ENCODE measurements at places on chromosomes 16 and 17. TPM values are rescaled to one million over a fixed set of nuclear protein-coding genes. Genes with fewer than 3 reads are reported as not detected.

The KRT39 gene
- total RNA-seq: not detected

GRCh38 chr16:25679511-25679910 lies 12.2 kb upstream of the HS3ST4 start:
- DNase-seq: no peak

The NFE2L1 gene
- 42.8 TPM for total RNA-seq

DNA sequence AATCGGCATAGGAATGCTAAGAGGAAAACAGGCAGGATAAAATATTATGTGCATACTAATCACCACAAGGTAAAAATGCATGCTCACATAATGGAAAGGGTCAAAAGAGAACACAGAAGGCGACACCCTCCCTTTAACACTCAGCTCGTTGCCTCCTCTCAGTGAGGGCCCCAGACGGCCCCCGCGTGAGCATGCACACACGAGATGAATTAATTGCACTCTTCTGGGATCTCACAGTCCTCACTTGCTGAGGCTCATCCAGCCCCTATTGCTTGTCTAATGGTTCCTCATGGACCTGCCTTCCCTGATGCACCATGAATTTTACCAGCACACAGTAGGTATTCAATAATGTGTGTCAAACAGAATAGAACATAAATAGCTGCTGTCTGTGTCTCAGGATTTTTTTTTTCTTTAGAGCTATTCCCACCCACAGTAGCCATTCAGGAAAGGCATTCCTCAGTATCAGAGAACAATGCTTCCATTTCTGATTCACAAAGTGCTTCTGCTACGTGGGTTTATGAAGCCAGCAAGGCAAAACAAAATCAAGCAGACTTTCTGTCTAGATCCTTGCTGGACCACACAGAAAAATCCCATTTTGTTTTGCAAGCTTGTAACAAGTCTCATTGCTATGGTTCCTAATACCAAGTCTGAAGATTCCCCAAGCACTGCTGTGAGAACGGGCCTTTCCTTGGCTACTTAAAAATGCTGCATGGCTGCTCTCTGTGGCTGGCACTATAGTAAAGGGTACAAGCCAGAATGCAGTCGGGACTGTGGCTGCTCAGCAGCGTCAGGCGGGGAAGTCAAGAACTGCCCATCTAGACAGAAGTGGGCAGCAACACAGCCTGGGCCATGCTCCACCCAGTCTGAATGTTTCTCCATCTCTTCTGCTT lies 43.6 kb downstream of the TOM1L2 start:
- DNase-seq: no peak

The OR1A1 gene
- total RNA-seq: not detected

DNA sequence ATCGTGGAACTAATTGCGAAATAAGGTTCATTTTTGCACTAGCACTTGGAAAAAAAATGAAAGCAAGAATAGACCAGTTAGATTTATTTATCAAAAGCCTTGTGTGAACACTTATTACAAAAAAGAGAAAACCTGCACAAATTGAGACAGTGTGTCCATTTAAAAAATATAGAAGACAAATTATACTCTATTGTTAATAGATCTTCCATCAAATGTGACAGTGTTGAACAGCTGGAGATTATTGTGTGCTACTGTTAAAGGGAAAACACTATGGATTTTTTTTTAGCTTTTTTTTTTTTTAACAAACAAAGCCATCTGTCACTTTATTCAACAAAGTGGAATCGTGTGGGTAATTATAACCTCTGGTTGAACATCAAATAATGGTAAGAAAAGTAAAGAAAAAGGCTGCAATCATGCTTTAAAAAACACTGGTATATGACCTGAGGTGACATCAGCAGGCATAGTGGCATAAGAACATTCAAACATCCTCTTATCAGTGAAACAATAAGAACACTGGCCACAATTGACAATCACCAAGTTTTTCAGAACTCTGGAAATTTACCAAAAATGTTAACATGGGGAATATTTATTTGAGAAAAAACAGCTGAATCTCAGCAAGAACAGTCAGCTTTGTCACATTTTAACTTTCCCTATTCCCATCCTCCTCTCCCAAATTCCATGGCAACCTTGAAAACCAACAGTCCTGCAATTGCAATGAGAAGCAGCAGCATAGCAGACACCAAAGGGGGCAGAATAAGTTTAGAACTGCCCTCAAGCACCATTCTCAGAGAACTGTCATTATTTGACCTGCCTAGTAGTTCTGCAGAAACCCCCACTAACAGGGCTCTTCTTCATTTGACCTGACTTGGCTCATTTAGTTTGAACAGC lies 442.3 kb upstream of the MON1B start:
- DNase-seq: no peak

The PIK3R5 gene
- total RNA-seq: not detected

DNA sequence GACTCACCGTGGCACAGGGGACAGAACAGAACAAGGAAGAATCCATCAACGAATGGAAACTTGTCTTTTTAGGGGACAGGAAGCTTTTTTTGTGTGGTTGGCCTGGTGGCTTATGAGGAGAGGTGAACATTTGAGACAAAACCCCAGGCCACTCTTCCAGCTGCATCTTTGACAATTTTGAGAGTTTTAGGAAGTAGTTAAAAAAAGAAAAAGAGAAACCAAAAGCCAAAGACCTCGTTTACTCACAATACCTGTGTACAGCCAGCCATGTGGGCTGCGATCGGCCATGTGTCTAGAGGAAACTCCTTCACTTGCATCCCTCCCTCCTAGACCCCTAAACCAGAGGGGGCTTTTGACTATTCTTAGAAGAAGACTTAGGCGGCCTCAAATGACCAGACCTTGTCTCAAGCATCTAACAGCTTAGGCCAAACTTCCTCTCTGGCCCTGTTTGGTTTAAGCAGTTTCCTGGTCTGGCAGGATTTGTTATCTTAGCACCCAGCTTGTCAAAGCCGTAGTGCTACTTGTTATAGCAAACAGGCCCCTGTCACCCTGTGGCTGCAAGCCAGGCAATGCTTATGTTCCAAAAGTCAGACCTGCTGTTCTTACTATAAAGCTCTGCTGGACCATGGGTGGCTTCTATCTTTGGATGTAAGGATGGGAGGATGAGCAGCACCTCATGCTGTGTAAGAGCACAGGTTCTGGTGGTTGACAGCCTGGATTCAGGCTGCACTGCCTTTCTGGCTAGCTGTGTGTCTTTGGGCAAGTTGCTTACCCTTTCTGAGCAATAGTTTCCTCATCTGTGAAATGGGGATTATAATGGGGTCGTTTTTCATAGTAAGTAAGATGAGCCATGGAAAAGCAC lies 17.7 kb downstream of the KSR1 start:
- DNase-seq: no peak

The KRT31 gene
- total RNA-seq: not detected

- peak; percentile 96 for DNase-seq
Observed at GRCh38 chr16:83574388-83574787, 233.4 kb upstream of the HSBP1 start.

DNA sequence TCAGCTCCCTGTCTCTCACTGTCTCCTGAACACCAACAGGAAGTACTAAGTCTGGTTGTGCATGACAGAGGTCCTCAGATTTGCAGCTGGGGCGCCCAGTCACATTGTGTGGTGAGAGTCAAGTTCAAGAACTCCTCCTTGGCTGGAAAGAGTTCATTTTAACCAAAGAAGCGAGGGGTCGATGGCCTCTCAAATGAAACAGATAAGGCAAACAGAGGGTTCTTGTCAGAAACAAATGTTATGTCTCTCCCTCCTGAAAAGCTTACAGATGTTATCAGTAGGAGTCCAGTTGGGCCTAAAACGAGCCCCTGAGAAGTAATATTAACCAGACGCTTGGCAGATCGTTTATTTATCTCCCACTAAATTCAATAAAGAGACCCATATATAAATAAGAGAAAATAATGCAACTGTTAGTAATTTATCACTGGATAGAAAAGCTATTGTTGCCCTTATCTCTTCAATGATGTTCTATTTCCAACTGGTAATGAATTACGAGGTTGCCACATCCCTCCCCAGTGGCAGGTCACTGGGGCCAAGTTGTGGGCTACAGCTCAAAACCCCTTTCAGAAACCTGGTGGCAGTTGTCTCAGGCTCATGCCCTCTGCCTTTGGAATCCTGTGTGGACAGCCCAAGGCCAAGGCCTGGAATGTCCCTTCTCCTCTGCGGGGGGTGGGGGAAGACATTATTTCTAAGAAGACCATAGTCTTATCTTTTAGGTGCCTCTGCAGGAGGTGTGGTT lies 307.5 kb upstream of the DYNLRB2 start:
- DNase-seq: no peak

DNA sequence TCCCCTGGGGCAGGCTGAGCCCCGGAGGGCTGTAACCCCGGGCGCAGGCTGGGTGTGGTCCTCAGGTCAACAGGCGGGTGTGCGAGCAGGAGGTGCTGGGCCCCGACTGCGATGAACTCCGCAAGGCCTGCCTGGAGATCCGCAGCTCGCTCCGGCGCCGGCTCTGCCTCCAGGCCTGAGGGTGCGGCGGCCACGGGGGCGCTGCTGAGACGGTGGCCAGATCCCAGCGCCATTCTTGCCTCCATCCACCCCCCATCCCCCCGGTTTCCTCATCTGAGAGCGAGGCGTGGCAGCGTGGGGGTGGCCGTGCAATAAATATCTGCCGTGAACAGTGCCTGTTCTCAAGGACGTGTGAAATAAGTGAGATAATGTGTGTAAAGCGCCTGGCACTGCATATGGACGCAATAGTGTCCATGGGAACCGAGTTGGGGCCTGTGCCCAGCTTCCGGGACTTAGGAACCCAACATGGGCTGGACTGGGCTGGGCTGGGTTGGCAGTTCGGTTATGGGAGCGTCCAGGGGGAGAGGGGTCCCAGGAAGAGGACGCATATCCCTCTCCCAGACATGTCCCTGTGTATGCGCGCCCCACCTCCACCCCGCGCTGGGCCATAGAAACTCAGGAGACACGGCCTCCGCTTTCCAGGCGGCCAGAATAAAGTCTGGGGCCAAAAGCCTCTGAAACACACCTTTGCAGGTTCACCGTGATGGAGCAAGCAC lies 15.0 kb downstream of the ZNF213 start:
- peak; percentile 42 for DNase-seq

DNA sequence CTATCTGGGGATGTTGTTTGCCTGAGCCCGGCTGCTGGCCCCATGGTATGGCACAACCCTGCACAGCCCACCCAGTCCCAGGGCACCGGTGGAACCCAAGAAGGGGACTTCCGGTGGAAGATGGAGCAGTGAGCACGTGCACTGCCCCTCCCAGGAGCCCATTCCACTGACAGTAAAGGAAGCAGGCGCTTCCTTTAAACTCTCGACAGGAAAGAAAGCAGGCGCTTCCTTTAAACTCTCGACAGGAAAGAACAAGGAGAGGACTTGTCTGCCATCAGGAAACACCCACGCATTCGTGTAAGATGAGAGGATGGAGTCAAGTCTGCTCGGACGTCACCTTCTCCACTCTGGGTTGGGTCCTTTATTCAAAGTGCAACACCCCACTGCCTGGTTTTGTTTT lies 53.7 kb downstream of the IL21R start:
- no peak for DNase-seq
